ENCODE measurements at places on chromosomes 1 and 21. TPM values are rescaled to one million over a fixed set of nuclear protein-coding genes. Genes with fewer than 3 reads are reported as not detected.

DNA sequence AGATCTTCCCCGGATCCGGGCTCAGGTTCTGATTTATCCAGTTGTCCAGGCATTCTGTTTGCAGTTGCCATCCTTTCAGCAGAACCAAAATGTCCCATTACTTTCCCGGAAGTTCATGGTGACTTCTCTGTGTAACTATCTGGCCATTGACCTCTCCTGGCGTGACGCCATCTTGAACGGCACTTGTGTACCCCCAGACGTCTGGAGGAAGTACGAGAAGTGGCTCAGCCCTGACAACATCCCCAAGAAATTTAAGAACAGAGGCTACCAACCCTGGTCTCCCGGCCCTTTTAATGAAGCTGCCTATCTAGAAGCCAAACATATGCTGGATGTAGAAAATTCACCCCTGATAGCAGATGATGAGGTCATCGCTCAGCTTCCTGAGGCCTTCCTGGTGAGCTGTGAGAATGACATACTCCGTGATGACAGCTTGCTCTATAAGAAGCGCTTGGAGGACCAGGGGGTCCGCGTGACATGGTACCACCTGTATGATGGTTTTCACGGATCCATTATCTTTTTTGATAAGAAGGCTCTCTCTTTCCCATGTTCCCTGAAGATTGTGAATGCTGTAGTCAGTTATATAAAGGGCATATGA lies 22.4 kb downstream of the AADACL4 start:
- DNase-seq: no peak

DNA sequence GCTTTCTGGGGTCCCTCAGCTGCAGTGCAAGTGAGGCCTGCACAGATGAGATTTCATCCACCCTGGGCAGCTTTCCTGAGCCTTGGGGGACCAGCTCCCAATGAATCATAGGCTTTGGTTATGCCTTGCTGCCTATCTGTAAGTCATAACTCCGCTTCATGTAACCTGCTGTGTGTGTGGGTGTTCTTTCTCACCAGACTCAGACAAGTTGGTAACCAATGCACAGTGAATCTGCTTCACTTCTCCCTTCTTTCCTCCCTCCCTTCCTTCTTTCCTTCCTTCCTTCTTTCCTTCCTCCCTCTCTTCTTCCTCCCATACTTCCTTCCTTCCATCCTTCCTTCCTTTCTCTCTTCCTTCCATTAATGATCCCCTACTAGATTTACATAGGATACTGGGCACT lies 34.4 kb upstream of the PSMB2 start:
- DNase-seq: no peak

- DNase-seq: no peak
Observed at GRCh38 chr21:31218830-31219608, 125.0 kb downstream of the TIAM1 start.

- no peak for DNase-seq
Observed at GRCh38 chr21:27817074-27817473, 850.2 kb upstream of the ADAMTS5 start.

GRCh38 chr1:21775985-21776562 lies 6.9 kb downstream of the USP48 start:
- no peak for DNase-seq

GRCh38 chr1:89587729-89588161 lies 45.2 kb upstream of the LRRC8C start:
- DNase-seq: no peak

- no peak for DNase-seq
Observed at GRCh38 chr1:103266036-103266435, 157.7 kb upstream of the COL11A1 start.

DNA sequence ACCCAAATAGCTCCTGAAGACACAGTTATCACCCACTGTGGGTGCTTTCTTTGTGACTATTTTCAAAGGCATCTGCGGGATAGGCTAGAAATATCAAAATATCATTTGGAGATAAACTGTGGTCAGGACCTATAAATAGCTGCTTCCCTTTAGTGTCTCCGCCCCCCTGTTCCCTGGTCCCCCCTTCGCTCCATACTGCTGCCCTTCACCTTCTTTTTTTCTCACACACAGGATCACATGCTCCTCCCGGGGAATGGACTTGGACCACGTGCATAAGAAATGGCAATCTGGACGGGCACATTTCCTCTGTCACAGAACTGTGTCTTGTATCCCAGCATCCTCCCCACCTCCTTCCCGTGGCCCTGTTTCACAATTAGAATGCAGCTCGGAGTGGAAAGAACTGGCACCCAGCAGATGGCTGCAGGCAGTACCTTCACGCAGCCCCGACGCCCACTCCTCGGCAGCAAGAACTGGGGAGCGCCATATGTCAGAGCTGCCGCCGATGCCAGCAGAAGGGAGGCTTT lies 68.8 kb upstream of the SSX2IP start:
- peak; percentile 80 for DNase-seq

DNA sequence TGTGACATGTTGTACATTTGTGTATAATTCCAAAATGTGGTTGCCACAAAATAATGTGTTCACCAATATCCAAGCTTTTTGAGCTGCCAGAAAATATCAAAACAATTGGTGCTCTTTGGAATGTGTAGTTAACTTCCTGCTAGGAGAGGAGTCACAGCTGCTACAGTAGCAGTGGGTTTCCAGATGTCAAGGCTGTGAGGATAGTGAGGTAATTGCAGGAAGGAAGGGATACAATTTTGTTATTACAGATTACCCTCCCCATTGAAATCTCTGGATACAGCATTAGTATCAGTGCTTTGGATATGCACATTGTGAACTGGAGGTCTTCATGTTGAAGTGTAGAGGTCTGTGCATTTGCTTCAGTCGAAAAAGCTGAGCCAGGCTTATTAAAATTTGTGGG lies 253.2 kb downstream of the PTPRC start:
- DNase-seq: no peak

DNA sequence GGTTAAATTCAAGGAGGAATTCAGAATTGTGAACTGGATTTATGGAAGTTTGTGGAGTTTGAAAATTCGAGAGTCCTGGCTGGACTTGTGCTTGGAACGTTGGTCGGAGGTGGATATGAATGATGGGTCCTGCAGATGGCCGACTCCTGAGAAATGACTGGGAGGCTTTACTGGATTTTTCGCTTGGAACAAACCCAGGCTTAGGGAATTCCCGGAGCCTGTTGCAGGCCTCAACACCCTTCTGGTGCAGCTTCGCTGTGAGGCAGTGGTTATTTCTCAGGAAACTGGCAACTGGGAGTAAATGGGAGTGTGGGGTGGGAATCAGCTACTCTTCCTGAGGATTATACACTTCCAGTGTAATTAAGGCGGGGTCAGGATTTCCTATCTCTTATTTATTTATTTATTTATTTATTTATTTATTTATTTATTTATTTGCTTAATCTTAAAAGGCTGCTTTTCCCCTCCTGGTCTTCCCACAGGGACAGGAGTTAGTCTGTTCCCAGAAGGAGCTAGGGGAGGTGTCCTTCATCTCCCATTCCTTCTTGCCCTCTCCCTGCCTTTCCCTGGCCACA lies 21.1 kb downstream of the MAPKAPK2 start:
- no peak for DNase-seq

DNA sequence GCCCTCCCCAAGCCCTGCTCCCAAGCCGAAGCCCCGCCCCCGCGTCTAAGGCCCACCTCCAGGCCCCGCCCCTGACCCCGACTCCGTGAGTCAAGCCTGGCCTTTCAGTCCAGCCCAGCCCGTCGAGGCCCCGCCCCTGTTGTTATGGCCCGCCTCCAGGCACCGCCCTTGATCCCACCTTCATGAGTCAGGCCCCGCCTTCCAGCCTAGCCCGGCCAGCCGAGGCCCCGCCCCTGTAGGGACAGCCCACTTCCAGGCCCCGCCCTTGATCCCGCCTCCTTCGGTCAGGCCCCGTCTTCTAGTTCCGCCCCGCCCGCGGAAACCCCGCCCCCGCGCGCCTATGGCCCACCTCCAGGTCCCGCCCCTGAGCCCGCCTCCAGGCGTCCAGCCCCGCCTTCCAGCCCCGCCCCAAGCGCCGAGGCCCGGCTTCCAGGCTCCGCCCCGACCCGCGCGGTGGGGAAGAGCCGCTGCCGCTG lies 247 bp upstream of the DOP1B start:
- peak; percentile 92 for DNase-seq

- no peak for DNase-seq
Observed at GRCh38 chr1:56575865-56576264, 3.5 kb downstream of the PLPP3 start.

DNA sequence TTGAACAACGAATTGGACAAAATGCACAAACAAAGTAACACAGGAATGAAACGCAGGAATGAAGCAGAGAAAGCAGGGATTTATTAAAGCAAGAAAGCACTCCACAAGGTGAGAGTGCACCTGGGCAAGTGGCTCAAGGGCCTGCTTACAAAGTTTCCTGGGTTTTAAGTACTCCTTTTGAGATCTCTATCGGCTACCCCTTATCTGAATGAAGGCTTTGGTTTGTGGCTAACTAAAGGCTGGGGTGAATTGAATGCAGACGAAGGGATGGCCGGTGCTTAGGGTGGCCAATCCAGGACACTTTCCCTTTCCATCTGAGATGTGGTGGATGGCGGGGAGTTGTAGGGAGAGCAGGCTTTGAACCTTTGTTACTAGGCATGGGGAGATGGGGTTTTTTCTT lies 151.4 kb upstream of the KIAA0040 start:
- DNase-seq: no peak

- DNase-seq: no peak
Observed at GRCh38 chr1:197355248-197355995, 87.4 kb downstream of the CRB1 start.

- no peak for DNase-seq
Observed at GRCh38 chr1:77388661-77389060, 106.8 kb downstream of the AK5 start.

- no peak for DNase-seq
Observed at GRCh38 chr1:6623269-6623965, 1.3 kb upstream of the THAP3 start.

- no peak for DNase-seq
Observed at GRCh38 chr1:236167154-236167553, 24.8 kb downstream of the GPR137B start.

GRCh38 chr1:66265796-66266195 lies 268.2 kb upstream of the SGIP1 start:
- no peak for DNase-seq

DNA sequence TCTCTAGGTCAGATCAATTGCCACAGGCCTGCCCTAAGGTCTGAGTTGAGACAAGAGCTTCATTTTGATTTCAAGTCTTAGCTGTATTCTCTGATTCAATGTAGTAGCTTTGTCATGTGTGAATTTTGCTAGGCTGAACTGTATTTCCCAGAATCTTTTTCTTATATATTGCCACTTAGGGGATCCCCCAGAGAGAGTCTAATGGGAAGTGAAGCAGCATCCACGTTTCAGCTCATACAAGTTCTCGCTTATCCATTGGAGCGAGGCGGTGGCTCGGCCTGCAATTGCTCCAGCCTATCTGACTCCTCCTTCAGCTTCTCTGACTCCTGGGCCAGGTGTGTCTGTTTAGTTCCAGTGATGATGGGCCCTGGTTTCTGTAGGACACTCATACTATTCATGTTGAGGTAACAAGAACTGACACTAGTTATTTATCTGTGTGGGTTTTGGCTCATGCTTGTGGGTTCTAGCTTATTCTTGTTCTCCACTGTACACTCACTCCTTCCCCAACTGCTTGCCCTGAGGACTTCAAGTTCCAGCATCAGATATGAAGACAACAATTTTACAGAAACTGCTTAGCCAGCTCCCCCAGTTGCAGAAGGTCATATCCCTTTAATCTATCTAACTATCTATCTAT lies 48.2 kb downstream of the TBX19 start:
- no peak for DNase-seq

DNA sequence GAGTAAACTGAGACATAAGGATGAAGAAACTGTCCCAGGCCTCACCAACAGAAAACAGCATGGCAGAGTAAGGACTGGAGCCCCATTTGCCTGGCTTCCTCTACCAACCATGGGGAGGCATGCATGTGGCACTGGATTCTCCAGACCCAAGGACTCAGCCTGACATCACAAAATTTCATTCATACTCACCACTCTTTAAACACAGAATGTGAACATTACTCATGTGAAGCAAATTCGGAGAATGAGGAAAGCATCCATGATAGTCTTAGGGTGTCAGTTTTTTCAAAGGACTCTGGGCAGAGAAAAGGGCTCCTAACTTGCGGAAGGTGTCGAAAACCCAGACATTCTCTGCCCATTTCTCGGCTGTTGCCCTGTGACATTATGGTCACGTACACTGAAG lies 83.9 kb downstream of the PCNX2 start:
- DNase-seq: no peak

DNA sequence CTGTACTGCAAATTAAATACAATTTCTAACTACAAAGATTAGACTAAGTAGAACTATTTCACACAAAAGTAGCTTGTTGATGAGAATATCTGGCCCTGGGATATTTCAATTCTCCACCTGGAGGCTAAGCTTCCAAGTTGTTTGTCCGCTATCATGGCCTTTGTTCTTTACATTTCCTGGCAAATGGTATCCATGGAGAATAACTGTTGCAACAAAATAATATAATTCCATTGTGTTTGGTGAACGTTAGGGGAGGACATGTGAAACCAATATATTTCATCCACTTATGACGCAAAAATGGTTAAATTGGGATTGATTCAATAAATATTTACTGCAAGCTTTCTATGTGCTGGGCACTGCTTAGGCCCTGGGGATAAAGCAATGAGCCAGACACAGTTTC lies 565.4 kb downstream of the PTPRC start:
- DNase-seq: no peak

DNA sequence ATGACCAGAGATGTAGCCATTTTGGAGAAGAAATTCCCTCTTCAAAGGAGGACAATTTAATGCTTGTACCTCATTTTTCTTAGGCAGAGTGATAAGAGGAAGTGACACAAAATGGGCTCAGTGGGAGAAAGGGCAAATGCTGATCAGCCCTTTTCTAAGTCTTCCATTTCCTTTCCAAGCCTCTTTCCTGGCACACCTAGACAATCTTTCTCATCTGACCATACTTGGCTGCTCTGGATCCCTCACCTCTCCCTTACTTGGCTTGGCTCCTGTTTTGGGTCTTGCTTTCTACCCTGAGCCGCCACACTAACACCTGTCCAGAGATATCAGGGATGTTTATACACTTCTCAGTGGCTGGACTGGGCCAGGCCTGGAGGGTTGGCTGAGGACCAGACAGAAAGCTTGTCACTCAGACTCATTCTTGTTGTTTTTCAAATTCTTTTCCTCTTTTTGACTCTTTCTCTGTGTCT lies 13.1 kb downstream of the TXNIP start:
- no peak for DNase-seq

GRCh38 chr21:46662765-46663500 lies 27.5 kb downstream of the PRMT2 start:
- no peak for DNase-seq

GRCh38 chr1:213067352-213067751 lies 16.3 kb downstream of the RPS6KC1 start:
- DNase-seq: no peak

- DNase-seq: no peak
Observed at GRCh38 chr1:233597489-233597901, 16.4 kb upstream of the KCNK1 start.

The ESRRG gene
- total RNA-seq: 14.1 TPM

The NBPF6 gene
- not detected for total RNA-seq

The AVPR1B gene
- total RNA-seq: 0.50 TPM

The SNX7 gene
- 40.4 TPM for total RNA-seq

The IGSF21 gene
- 13.1 TPM for total RNA-seq

The CRYAA gene
- not detected for total RNA-seq

The BTBD19 gene
- 3.2 TPM for total RNA-seq

The AMY1A gene
- total RNA-seq: not detected

The CD84 gene
- 4.6 TPM for total RNA-seq

The CRP gene
- total RNA-seq: not detected

The HTR1D gene
- 0.66 TPM for total RNA-seq

The LORICRIN gene
- total RNA-seq: not detected
